ENCODE measurements at places on chromosomes 1 and 21.
A peak's percentile ranks its signal among the peaks of the same experiment; 100 is the strongest.

DNA sequence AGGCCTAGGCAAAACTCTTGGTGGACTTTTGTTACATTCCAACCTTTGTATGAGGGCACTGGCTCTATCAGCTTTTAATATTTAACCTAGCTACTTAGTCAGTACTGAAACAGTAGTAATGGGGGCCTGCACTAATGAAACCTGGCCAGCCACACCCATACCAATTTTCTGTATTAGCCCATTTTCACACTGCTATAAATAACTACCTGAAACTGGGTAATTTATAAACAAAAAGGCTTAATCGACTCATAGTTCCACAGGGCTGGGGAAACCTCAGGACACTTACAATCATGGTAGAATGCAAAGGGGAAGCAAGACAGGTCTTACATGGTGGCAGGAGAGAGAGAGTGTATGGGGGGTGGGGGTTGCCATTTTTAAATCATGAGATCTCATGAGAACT lies 245.7 kb upstream of the RGS18 start:
- no peaks in the 10 kb centered on the region for H3K27me3 ChIP-seq
- no peak overlapping the region for H3K27ac ChIP-seq
- no peaks in the 10 kb centered on the region for H3K4me1 ChIP-seq
- DNase-seq, result no peak
- H3K4me3 ChIP-seq, result no peak overlapping the region

GRCh38 chr21:38067086-38067739 lies 151.0 kb upstream of the KCNJ6 start:
- H3K27me3 ChIP-seq, result peaks cover 7% of the 10 kb centered on the region
- H3K4me1 ChIP-seq, result no peaks in the 10 kb centered on the region
- no peak overlapping the region for H3K27ac ChIP-seq
- DNase-seq, result no peak

GRCh38 chr21:37001441-37001840 lies 5.1 kb upstream of the RIPPLY3 start:
- H3K4me1 ChIP-seq, result peaks cover 5% of the 10 kb centered on the region
- H3K4me3 ChIP-seq, result no peak overlapping the region
- DNase-seq, result no peak
- no peaks in the 10 kb centered on the region for H3K36me3 ChIP-seq

DNA sequence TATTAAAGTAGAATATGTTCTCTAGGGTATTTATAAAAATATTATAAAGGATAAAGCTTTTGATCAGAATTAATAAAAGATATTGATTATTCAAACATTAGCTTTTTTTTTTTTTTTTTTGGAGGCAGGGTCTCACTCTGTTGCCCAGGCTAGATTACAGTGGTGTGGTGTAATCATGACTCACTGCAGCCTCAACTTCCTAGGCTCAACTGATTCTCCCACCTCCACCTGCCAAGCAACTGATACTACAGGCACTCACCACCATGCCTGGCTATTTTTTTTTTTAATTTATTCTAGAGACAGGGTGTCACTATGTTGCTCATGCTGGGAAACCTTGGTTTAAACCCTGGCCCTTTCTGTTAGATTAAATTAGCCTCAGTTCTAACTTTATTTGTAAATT lies 188.3 kb downstream of the CLEC20A start:
- peaks cover 5% of the 10 kb centered on the region for H3K27me3 ChIP-seq
- no peaks in the 10 kb centered on the region for H3K36me3 ChIP-seq
- no peak overlapping the region for H3K27ac ChIP-seq

GRCh38 chr21:14482165-14482564 lies 64.0 kb downstream of the SAMSN1 start:
- peak overlapping the region; percentile 37 for H3K4me3 ChIP-seq
- H3K36me3 ChIP-seq, result peaks cover 38% of the 10 kb centered on the region
- H3K27me3 ChIP-seq, result no peaks in the 10 kb centered on the region
- DNase-seq, result peak; percentile 68
- H3K27ac ChIP-seq, result peak overlapping the region; percentile 96
- peaks cover 70% of the 10 kb centered on the region for H3K4me1 ChIP-seq

- peak; percentile 38 for DNase-seq
- H3K27ac ChIP-seq, result no peak overlapping the region
- H3K27me3 ChIP-seq, result no peaks in the 10 kb centered on the region
- H3K4me1 ChIP-seq, result peaks cover 19% of the 10 kb centered on the region
- no peaks in the 10 kb centered on the region for H3K36me3 ChIP-seq
- no peak overlapping the region for H3K4me3 ChIP-seq
Observed at GRCh38 chr1:6396998-6397397, 3.4 kb upstream of the ACOT7 start.

DNA sequence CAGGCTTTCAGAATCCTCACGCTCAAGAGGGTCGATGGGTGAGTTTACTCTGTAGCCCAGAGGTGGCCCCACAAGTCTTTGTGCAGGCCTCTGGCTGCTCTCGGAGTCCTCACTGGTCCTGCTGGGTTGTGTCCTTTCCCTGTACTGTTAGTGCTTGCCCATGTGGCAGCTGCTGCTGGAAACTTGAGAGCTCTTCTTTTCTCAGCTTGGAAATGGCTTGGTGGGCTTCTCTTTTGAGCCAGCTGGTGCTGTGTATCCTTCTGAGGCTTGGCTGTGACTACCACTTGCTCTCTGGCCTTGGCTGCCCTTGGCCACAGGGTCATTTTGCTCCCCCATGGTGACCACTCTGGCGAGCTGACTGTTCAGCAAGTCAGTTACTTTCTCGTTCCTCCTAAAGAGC lies 82.2 kb upstream of the LMO4 start:
- no peaks in the 10 kb centered on the region for H3K36me3 ChIP-seq
- H3K4me1 ChIP-seq, result no peaks in the 10 kb centered on the region
- H3K4me3 ChIP-seq, result no peak overlapping the region

DNA sequence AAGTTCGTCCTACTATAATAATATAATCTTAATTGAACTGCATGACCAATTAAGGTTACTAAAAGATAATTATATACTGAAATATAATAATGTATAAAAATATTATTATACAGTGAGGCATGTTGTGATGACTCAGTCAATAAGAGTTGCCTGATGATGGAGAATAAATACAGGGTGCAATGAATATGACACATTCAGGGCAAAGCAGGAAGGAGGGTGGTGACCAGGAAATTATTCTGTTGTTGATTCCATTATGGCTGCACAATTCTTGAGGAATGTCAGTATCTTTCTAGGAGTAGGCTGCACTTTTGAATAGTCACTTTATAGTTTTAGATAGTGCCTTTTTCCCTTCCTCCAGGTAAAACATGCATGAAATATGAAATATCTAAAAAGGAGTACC lies 46.4 kb upstream of the RGS21 start:
- no peaks in the 10 kb centered on the region for H3K4me1 ChIP-seq
- H3K27me3 ChIP-seq, result no peaks in the 10 kb centered on the region
- DNase-seq, result no peak
- H3K4me3 ChIP-seq, result no peak overlapping the region
